ENCODE measurements at places on chromosomes 7 and 10.

DNA sequence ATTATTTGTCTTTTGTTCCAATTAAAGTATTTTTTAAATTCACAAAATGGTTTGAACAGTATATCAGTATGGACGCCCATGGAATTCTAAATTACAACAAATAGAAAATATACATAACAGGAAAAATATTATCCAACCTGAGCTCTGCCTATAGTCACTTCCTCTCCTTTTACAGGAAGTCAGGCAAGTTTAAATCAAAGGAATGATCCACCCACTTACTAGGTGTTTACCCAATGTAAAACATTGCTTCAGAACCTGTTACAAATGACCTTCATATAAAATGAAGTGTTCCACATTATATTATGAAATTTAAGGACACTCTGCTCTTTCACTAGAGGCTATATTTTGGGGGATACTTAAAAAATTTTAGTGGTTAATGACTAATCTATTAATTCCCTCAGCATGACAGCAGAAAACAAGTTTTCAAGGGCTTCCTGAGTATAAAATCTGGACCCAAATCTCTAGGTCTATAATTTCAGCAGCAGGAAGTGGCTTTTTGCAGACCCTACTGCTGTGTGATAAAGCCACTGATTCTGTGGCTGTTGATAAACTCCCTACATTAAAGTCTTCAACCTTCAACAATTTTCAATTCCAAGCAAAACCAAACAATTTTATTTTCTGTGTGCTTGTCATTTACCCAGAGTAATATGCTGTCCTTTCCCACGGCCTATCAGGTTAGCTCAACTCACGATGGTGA lies 722.6 kb downstream of the GATA3 start:
- DNase-seq: no peak

- no peak for DNase-seq
Measured at GRCh38 chr10:110524859-110525232, 27.1 kb downstream of the DUSP5 start.

DNA sequence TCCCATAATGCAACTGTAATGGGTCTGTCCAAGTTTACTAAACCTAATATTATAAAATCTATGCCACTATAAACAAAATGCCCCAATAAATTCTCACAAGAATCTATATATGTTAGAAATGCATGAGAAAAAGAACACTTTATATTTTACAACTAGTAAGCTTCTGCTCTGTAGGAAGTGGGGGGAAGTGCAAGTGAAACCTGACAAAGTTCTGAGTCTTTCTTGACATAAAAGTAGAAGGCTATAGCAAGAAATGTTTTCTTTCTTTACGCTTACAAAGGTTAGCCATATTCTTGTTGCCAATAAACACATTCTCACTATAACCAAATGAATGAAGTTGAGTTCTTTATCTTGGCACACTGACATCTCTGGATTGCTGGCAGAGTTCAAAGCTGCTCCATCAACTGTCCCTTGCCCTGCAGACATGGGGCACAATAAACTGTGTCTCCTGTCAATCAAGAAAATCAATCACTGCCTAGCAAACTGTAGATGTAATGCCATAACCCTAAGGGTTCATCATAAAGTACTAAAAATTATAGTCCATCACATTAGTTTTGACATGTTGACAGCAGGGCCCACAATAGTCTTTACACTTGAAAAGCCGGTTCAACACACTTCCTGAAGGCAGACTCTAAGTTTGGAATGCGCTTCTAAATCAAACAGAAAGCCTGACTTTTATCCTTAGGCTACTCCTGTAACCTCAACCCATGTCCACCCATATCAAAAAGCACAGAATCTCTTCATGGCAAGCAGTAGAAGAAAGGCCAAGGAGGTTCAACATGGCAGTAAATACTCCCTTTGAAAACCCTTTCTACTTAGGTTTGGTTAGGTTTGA lies 58.6 kb downstream of the TPK1 start:
- no peak for DNase-seq

DNA sequence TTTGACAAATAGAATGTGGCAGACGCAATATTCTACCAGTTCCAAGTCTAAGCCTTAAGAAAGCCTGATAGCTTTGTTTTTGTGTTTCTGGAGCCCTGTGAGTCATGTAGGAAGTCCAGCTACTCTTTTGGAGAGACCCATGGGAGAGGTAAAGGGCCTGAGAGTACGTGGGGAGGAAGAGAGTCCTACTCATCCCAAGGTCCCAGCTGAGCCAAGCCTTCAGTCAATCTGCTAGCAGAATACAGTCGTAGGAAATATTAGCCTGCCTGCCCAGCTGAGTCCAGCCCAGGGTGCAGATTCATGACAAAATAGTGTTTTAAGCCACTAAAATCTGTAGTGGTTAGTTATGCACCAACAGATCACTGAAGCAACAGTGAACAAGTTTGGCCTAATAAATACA lies 9.0 kb upstream of the GNA12 start:
- no peak for DNase-seq

GRCh38 chr10:48366261-48366660 lies 59.8 kb downstream of the MAPK8 start:
- DNase-seq: no peak

DNA sequence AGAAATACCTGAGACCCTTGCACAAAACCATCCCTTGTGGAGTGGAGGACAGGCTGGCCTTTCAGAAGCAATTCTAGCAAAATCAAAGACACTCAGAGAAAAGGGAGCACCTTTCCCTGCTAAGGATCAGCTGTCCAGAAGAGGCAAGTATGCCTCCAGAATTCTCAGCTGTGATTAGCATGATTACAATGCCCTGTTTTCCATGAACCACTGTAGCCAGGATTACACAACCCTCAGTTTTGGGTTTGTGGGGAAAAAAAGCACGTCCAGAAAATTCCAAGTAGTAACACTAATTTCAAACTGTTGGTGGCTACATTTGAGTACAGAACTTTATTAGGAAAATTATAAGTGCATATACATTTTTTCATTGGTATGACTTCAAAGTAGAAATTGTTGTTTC lies 15.0 kb downstream of the CXCL12 start:
- no peak for DNase-seq

DNA sequence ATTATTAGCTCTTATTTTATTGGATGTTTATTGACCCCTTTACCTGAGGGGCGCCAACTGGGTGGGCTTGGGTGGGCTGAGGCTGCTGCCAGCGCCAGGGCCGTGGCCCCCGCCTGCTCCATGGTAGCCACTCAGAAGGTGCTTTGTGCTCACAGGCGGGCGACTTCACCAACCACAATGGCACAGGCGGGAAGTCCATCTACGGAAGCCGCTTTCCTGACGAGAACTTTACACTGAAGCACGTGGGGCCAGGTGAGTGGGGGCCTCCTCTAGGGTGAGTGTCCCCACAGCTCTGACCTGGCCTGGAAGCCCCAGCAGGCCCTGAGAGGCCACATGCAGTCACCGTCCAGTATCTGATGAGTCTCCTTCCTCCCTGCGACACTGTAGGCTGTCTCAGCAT lies 4.1 kb downstream of the PPIF start:
- DNase-seq: no peak

- DNase-seq: no peak
Measured at GRCh38 chr7:74032191-74032490, 4.2 kb downstream of the ELN start.

- no peak for DNase-seq
Measured at GRCh38 chr10:33661580-33662336, 327.3 kb upstream of the NRP1 start.

DNA sequence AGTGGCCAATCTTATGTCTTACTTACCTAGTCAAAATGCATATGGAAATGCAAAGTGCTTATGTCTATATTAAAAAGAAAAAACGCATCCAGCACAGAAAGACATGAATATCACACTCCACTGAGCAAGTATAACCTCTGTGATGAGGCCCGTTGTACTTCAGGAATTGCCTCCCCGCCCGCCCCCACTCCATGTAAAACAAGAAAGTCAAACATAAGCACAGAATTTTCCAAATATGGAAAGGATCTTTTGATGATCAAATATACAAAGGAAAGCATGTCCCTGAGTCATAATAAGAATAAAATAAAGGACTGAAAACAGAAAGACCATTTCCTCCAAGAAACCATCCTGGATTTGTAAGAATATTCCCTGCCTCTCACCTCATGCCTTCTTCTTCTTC lies 229.1 kb downstream of the BAMBI start:
- no peak for DNase-seq

DNA sequence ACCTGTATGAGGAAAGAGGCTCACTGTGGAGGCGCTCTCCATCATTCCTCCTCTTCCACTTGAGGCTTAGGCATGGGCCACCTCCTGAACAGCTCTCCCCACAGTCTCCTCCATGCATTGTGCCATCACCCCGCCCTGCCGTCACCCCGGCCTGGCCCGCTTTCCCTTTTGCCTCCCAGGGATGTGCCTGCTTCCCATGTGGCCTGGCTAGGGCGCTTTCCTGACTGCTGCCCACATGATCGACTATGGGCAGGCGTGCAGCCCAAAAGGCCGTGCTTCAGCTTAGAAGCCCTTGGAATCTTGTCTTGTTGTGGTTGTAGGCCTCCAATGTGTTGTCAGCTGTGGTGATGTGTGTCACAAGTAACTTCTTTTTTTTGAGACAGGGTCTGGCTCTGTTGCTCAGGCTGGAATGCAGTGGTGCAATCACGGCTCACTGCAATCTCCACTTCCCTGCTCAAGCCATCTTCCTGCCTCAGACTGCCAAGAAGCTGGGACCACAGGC lies 1.8 kb upstream of the ACTR3C start:
- no peak for DNase-seq

GRCh38 chr7:146948703-146949102 lies 832.1 kb downstream of the CNTNAP2 start:
- DNase-seq: no peak

DNA sequence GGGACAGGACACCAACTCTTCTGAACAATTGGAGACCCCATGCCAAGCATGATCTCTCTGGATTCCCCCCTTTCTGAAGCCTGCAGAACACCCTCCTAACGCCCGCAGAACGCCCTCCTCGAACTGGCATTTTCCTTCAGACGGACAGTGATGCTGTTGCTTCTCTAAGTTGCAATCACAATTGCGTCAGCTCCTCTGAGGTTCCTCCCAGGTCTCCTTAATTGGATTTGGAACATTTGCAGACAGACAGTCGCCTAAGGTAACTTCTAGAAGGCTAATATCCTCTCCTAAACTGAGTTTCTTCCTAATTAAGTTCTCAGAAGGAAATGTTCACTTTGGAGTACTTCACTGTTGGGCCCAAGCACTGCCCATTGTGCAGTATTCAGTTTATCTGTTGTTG lies 20.5 kb upstream of the SERPINE1 start:
- DNase-seq: no peak

DNA sequence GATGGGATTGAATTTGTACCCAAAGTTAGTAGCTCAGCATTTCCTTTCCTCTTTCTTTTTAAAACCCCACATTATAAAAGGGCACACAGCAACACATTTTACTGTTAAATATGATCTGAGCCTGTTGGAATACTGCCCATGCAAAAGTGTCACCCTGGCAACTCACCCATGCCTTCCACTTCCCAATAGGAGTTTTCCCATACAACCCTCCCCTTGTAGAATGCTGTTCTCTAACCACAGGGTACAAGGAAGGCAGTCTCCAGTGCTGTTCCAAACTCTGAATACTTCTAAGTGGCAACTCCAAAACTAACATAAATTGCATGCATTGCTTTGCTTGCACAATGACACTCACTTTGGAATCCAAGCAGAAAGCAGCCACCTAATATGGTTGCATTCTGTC lies 60.8 kb downstream of the NRCAM start:
- no peak for DNase-seq

DNA sequence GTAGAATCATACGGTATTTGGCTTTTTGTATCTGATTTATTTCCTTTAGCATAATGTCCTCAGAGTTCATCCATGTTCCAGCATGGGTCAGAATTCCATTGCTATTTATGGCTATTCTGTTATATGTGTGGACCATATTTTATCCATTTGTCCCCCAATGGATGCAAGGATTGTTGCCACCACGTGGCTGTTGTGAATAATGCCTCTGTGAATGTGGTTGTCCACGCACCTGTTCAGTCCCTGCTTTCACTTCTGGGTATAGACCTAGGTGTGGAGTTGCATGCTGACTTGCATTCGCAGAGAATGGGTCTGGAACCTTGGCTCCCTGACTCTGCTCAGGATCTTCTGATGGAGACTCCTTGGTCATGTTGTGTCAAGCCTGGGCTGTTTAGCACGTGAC lies 199.9 kb downstream of the CAMK1D start:
- DNase-seq: no peak

DNA sequence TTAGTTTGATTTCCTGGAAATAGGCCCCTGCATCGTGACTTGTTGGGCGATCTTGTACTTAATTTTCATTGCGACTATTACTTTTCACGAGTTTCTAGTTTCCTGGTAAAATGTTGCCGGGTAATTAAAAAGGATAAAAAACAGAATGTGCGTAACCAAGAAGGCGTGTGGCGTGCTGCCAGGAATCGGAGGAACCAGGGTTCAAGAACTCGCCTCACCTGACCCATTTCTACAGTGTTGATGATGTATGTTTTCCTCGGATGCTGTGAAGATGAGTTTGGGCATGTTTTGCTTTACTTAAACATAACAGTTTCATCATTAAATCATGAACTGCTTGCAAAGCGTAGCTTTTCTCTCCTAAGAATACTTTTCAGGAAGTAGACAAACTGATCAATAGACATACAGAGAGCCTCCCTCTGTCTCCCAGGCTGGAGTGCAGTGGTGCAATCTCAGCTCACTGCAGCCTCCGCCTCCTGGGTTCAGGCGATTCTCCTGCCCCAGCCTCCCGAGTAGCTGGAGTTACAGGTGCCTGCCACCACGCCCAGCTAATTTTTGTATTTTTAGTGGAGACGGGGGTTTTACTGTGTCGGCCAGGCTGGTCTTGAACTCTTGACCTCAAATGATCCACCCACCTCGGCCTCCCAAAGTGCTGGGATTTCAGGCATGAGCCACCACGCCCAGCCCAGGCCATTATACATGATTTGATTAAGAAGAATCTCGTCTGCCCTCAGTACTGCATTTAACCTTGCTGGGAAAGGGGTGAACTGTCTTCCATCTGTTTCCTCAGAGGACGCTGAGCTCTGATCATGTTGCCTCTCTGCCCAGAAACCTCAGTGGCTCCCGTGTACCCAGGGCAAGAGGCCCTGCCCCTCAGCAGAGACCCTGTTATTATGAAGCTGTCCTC lies 9.1 kb downstream of the FOXK1 start:
- DNase-seq: no peak

DNA sequence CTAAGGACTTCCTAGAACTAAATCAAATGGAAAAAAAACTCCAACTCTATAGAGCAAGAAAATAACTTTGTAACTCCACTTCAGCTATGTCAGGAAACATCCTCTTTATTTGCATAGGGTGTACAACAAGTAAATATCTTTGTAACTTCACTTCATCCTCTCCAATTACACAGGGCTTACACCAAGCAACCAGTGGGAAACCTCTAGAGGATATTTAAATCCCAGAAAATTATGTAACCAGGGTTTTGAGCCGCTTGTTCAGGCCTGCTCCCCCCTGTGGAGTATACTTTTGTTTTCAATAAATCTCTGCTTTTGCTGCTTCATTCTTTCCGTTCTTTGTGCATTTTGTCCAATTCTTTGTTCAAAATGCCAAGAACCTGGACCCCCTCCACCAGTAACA lies 22.2 kb downstream of the LIPJ start:
- DNase-seq: no peak

- no peak for DNase-seq
Measured at GRCh38 chr7:99080679-99081078, 63.2 kb downstream of the SMURF1 start.

Measured in activated CD4-positive, alpha-beta T cell treated with anti-CD3 and anti-CD28 coated beads, Interleukin-2, Interleukin-4, amounts not matched to agents 100 ng/mL and 50 ng/mL, durations not matched to agents 16 hours and 8 hours (primary cell).